ENCODE measurements at places on chromosomes 3 and 15. TPM values are rescaled to one million over a fixed set of nuclear protein-coding genes. Genes with fewer than 3 reads are reported as not detected.

The SAXO2 gene
- 4.3 TPM for total RNA-seq

The CYP11A1 gene
- 0.87 TPM for total RNA-seq

The ADAMTS17 gene
- 2.7 TPM for total RNA-seq

The ST3GAL6 gene
- total RNA-seq = 10.6 TPM

The CYP1A2 gene
- 0.46 TPM for total RNA-seq

The PPM1M gene
- total RNA-seq = 33.2 TPM

The LNP1 gene
- total RNA-seq = 0.73 TPM

The GOLGA8T gene
- total RNA-seq = not detected

The C3orf49 gene
- not detected for total RNA-seq

The CIP2A gene
- 2.0 TPM for total RNA-seq

The PDZRN3 gene
- total RNA-seq = 80.9 TPM

The TRIM42 gene
- 1.1 TPM for total RNA-seq

DNA sequence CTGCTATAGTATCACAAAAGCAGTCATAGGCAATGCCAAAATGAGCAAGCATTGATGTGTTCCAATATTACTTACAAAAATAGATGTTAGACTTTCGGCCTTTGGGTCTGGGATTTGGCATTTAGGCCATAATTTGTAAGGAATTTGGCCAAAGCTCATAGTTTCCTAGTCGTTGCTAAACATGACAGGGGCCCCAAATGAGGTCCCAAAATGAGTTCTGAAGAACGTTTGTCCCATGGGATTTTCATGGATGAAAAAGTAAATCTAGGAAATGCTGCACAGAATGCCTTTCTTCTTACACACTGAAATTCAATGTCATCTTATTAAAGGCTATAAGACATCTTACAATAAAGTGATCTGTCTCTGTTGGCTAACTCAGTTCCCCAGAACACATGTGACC, 456.0 kb downstream of the CNTN4 start:
- no peak overlapping the region for H3K27ac ChIP-seq
- no peak overlapping the region for H3K4me3 ChIP-seq
- no peaks in the 10 kb centered on the region for H3K27me3 ChIP-seq
- H3K4me1 ChIP-seq = no peaks in the 10 kb centered on the region

GRCh38 chr15:39188930-39189329, 391.9 kb upstream of the THBS1 start:
- H3K4me3 ChIP-seq = no peak overlapping the region
- peak; percentile 48 for DNase-seq
- no peaks in the 10 kb centered on the region for H3K4me1 ChIP-seq
- H3K27me3 ChIP-seq = no peaks in the 10 kb centered on the region

GRCh38 chr3:186414735-186415419, 52.8 kb upstream of the DGKG start:
- no peaks in the 10 kb centered on the region for H3K4me1 ChIP-seq
- H3K27ac ChIP-seq = no peak overlapping the region
- no peak for DNase-seq
- no peaks in the 10 kb centered on the region for H3K27me3 ChIP-seq
- no peak overlapping the region for H3K4me3 ChIP-seq

GRCh38 chr3:157147099-157147803, 12.7 kb downstream of the CCNL1 start:
- no peaks in the 10 kb centered on the region for H3K27me3 ChIP-seq
- H3K4me3 ChIP-seq = no peak overlapping the region

- no peak for DNase-seq
- no peaks in the 10 kb centered on the region for H3K36me3 ChIP-seq
- H3K27ac ChIP-seq = no peak within 1 kb of the TSS
- H3K4me1 ChIP-seq = no peaks in the 10 kb centered on the region
- H3K4me3 ChIP-seq = no peak within 1 kb of the TSS
Observed at GRCh38 chr15:88803241-88803919, at the start of gene ACAN. Gene ACAN (plus strand): TSS chr15:88803436. CDS start chr15:88836207, 32,771 bp downstream.

GRCh38 chr3:72576563-72576962, 271.7 kb downstream of the SHQ1 start:
- no peak overlapping the region for H3K4me3 ChIP-seq
- no peaks in the 10 kb centered on the region for H3K36me3 ChIP-seq
- H3K27ac ChIP-seq = no peak overlapping the region
- no peak for DNase-seq
- H3K4me1 ChIP-seq = no peaks in the 10 kb centered on the region

DNA sequence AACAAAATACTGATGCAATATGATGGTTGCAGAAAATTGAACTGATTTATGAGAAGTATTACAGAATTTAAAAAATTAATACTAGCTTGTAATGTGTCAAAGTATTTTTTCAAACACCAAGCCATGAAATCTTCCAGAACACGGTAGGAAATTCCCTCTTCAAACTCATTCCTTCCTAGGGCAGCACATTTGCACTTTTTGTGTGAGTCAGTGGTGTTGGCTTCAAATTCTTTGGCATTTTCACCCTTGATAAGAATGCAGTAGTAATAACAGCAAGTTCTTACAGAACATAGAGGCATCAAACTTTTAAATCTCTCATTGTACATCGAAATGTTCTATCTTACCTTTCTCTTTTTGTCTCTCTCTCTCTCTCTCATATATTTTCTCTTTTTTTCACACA, 191.8 kb downstream of the CGGBP1 start:
- H3K27ac ChIP-seq = no peak overlapping the region
- H3K27me3 ChIP-seq = no peaks in the 10 kb centered on the region
- DNase-seq = no peak
- H3K4me1 ChIP-seq = no peaks in the 10 kb centered on the region
- no peaks in the 10 kb centered on the region for H3K36me3 ChIP-seq

DNA sequence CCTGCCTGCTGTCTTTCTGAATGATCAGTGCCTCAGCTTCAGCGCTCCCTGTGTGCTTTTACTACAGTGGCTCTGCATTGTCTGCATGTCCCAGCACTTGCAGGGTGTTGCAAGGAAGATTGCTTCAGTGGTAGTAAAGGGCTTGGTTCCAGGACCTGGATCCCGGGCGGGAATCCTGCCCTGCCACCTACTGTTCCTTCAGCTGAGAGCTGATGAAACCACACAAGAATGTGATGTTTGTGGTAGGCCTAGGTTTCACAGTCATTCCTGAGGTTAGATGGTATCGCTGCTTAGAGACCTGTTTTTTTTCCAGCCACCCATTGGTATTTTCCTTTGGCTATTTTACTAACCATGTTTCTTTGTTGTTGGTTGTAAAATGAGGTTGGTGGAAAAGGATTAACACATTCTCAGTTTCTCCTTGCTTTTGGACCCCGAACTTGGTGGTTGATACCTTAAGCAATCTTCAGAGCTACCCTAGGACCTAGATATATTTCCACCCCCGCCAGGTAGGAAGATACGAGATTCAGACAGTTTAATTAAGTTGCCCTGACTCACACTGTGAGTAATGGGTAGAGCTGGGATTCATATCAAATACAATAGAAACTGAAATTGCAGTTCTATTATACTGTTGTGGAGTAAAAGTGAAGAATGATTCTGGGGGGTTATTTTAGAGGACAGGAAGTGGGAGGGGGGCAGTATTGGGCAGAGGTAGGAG, 11.4 kb downstream of the GPR87 start:
- peak overlapping the region; percentile 30 for H3K27ac ChIP-seq
- H3K4me1 ChIP-seq = no peaks in the 10 kb centered on the region
- no peaks in the 10 kb centered on the region for H3K27me3 ChIP-seq

GRCh38 chr15:38531509-38531908, 33.1 kb downstream of the RASGRP1 start:
- H3K36me3 ChIP-seq = no peaks in the 10 kb centered on the region
- DNase-seq = no peak
- no peaks in the 10 kb centered on the region for H3K4me1 ChIP-seq
- H3K27me3 ChIP-seq = no peaks in the 10 kb centered on the region

GRCh38 chr3:170049146-170050000, 11.6 kb downstream of the GPR160 start:
- peak; percentile 62 for DNase-seq
- peaks cover 8% of the 10 kb centered on the region for H3K4me1 ChIP-seq
- peak overlapping the region; percentile 86 for H3K27ac ChIP-seq
- H3K27me3 ChIP-seq = no peaks in the 10 kb centered on the region
- H3K36me3 ChIP-seq = no peaks in the 10 kb centered on the region

DNA sequence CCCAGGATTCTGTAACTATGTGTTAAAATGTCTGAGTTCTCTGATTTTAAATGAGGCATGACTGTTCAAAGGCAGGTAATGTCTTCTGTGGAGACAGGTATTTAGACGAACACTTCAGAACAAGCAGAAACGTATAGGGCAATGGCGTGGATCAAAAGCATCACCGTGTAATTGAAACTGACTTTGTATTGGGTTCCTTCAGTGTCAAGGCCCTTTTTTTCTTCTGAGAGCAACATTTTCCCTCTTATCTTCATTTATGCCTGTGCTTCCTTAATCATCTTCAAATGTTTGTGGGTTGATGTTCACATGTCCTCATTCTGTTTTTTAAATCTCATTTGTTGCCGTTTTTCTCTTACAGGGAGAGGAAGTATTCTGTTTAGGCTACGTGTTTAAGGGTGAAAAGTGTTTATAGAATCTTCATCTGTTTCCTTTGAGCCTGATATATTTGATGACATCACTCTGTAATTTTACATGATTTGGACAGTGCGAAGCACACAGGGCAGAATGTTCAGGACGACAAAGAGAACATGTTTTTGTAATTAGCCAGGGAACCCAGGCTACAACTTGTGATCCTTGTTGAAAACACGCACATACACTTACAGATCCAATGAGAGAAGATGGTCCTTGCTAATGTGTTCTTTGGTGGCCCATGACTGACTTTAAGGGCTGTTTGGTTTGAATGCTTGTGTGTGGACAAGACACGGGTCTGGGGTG, 196.0 kb downstream of the LRTM1 start:
- no peaks in the 10 kb centered on the region for H3K27me3 ChIP-seq
- DNase-seq = no peak
- no peak overlapping the region for H3K27ac ChIP-seq
- H3K4me1 ChIP-seq = no peaks in the 10 kb centered on the region
- no peaks in the 10 kb centered on the region for H3K36me3 ChIP-seq

- no peaks in the 10 kb centered on the region for H3K4me1 ChIP-seq
- no peaks in the 10 kb centered on the region for H3K36me3 ChIP-seq
- DNase-seq = no peak
- no peak overlapping the region for H3K27ac ChIP-seq
- H3K4me3 ChIP-seq = no peak overlapping the region
Observed at GRCh38 chr3:69941439-69942176, 57.9 kb upstream of the SAMMSON start.

DNA sequence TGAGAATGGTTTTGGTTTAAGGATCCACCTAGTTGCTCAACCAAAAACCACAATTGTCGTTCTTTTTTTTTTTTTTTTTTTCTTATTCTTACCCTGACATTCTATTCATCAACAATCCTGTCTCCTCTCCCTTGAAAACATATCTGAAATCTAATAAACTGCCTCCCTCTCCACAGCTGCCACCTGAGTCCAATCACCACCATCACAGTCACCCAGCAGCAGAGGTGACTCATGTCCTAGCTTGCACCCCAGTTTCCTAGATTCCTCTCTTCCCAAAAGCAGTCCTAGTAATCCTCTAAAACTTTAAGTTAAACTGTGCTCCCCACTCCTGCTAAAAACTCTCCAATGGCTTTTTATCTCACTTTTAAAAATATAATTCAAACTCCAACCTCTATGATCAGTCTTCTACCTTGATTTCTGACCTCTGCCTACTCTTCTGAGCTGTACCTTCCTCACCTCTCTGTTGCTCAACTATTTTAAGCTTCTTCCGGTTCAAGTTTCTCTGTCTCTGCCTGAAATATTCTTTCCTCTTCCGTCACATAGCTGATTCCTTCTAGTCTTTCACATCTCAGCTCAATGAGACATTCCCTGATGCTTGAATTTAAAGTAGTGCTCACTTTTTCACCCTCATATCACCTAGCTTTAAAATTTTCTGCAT, 33.7 kb upstream of the RBMS3 start:
- H3K27ac ChIP-seq = no peak overlapping the region
- H3K4me3 ChIP-seq = no peak overlapping the region
- no peaks in the 10 kb centered on the region for H3K36me3 ChIP-seq
